ENCODE measurements at places on chromosomes 3 and 15. TPM values are rescaled to one million over a fixed set of nuclear protein-coding genes. Genes with fewer than 3 reads are reported as not detected.

- no peaks in the 10 kb centered on the region for H3K4me1 ChIP-seq
- H3K27me3 ChIP-seq, result no peaks in the 10 kb centered on the region
- no peak for DNase-seq
- no peak overlapping the region for H3K4me3 ChIP-seq
- no peaks in the 10 kb centered on the region for H3K36me3 ChIP-seq
- H3K27ac ChIP-seq, result no peak overlapping the region
Observed at GRCh38 chr3:2523281-2523836, 424.7 kb downstream of the CNTN4 start.

GRCh38 chr3:37338500-37338899, 164.1 kb upstream of the LRRFIP2 start:
- DNase-seq, result no peak
- no peak overlapping the region for H3K4me3 ChIP-seq
- H3K27me3 ChIP-seq, result no peaks in the 10 kb centered on the region
- H3K4me1 ChIP-seq, result no peaks in the 10 kb centered on the region

DNA sequence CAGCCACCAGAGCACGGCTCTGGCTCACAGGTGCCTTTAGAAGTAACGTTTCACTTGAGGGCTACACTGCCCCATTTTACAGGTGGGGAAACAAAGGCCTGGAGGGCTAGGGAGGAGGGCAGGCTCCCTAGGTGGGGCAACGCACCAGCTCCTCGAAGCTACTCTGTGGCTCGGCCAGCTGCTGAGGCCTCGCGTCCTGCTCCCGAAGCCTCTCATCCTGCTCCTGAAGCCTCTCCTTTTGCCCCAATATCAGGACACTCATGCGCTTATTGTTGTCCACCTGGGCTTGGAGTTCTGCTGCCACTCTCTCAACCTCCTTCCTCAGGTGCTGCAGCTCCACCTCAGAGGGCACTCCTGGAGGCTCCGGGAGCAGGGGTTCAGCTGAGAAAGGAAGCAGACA, 28.2 kb upstream of the OR4F6 start:
- DNase-seq, result no peak
- H3K4me3 ChIP-seq, result no peak overlapping the region
- H3K4me1 ChIP-seq, result no peaks in the 10 kb centered on the region
- no peaks in the 10 kb centered on the region for H3K27me3 ChIP-seq
- H3K36me3 ChIP-seq, result no peaks in the 10 kb centered on the region

DNA sequence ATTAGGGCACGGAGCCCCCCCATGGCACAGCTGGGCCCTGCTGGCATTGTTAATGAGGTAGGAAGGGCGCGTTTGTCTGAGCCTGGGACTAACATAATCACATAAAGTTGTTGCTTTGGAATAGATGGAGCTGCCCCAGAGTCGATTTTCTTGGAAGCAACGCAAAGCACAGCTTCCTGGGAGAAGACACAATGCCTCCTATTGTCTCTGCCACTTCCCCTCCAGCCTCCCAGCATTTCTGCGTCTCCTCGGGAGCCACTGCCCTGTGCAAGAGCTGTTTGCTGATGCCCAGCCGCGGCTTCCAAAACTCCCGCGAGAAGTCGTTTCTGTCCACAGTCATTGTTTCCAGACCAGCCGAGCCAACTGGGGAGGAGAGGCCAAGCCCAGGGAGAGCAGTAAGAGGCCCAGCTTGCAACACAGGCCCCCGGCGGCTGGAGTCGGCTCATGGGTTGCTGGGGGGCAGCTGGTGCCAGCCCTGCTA, 18.1 kb upstream of the ALDH1A3 start:
- H3K36me3 ChIP-seq, result no peaks in the 10 kb centered on the region
- peak; percentile 82 for DNase-seq
- H3K4me3 ChIP-seq, result peak overlapping the region; percentile 29

The CD86 gene
- total RNA-seq, result 7.3 TPM

Measured in breast epithelium (tissue), 4 donors.